DMS153 (cell line): ENCODE measurements at places on chromosomes 16 and 17.

DNA sequence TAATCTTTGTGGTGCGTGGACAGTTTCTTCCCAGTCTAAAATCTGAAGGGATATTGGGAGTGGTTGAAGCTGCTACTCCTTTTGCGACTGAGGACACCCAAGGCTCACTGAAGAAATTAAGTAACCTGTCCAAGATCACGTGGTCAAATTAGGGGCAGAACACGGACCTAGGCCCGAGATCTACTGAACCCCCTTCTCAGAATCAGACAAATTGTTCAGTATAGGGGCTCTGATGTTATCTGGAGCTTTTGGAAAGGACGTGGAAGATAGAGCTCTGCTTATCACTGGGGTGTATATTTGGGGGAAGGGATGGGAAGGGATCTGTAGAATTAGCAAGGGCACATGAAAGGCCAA, 857 bp downstream of the TANGO6 start:
- DNase-seq = no peak

DNA sequence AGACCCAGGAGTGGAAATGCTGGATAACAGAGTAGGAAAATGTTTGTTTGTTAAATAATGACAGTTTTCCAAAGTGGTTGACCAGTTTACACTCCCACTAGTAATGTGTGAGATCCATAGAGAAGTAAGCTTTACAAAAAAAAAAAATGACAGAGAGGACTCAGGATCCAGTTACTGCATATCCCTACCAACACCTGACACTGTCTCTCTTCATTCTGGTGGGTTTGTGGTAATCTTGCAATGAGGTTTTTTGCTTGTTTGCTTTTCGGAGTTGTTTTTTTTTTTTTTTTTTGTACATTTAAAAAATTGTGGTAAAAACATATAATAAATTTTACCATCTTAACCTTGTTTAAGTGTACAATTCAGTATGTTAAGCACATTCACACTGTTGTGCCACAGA, 23.6 kb upstream of the HOXB9 start:
- DNase-seq = no peak

DNA sequence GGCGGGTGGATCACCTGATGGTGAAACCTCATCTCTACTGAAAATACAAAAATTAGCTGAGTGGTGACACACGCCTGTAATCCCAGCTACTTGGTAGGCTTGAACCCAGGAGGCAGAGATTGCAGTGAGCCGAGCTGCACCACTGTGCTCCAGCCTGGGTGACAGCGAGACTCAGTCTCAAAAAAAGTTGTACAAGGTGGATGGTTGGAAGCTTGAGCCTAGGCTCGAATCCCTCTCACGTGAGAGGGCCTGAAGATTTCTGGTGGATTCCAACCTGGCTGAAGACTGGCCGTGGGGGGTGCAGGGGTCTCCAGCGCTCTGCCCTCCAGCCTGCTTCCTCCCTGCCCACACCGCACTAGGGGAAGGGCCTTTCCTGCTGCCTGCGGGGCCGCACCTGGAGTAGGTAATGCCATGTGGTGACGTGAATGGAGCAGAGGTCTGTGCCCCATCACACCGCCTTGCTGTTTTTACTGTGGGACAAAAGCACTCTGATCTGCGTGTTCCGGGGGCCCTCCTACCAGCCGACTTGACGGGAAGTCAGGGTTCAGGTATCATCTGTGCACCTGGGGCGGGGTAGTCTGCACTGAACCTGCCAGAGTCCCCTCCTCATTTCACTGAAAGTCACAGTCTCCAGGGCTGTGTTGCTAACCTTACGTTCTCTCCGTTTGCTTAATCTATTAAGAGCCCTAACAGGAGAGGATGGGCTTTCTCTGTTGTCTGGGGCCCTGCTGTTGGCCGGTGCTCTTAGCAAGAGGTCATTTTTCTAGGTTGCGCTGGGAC, 4.2 kb downstream of the RPL13 start:
- DNase-seq = no peak

DNA sequence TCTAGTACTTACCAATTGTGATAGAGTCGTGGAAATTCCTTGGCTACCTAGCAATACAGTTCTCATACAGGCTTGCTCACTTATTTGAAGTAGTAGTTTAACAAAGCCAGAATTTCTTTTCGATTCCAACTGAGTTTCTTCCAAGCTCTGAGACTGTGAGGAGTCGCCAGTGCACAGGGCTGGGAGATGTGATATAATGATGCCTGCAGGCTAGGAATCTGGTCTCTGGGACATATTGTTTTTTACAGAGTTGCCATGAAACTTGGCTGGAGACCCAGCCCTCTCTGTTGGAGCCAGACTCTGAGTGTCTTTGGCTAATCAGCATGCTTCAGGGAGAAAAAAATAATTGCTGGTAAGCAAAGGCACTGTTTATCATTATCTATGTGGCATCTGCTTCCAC, 698.8 kb upstream of the GOT2 start:
- DNase-seq = no peak

GRCh38 chr17:51050291-51051033, 70.2 kb downstream of the SPAG9 start:
- no peak for DNase-seq

- no peak for DNase-seq
Measured at GRCh38 chr16:89855301-89855945, 18.0 kb upstream of the TCF25 start.

GRCh38 chr17:20028443-20028842, 19.3 kb downstream of the SPECC1 start:
- no peak for DNase-seq

- no peak for DNase-seq
Measured at GRCh38 chr16:55039511-55039910, 108.8 kb downstream of the IRX5 start.

DNA sequence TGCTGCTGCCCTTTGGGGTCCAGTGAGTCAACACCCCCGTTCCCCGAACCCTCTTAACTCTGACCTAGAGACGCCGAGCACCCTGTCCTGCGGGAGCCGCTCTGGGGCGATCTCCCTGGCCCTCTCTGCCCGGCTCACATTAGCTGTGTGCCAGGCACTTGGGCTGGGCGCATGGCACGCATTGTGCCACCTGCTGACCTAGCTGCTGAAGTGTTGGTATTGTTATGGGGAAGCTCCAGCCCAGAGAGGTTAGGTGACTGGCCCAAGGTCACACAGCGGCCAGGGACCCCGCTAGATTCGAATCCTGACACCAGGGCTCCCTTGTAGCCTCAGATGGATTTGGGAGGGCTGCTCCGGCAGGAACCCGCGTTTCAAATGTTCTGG, 1.1 kb downstream of the HSD17B1 start:
- DNase-seq = no peak

- DNase-seq = no peak
Measured at GRCh38 chr17:49600949-49601348, 25.3 kb downstream of the NXPH3 start.

DNA sequence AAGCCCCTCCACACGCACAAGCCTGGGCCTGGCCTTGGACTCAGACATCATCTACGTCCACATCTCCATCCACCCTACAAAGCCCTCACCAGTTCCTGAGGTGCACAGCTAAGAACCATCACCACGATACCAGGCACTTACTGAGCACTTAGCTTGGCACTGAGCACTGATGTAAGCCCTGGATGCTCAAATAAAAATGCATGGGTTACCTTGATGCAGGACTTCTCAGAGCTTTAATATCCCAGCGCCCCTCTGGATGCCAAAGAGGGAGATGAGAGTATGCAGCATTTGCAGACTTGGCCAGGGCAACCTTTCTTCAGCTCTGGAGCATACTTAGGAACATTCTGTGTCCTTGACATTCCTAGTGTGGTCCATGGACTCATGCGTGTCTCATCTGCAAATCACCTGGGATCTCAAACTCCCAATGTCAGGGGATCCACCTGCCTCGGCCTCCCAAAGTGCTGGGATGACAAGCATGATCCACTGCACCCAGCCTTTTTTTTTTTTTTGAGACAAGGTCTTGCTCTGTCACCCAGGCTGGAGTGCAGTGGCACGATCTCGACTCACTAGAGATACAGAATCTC, 69.8 kb downstream of the RAB11FIP4 start:
- no peak for DNase-seq

DNA sequence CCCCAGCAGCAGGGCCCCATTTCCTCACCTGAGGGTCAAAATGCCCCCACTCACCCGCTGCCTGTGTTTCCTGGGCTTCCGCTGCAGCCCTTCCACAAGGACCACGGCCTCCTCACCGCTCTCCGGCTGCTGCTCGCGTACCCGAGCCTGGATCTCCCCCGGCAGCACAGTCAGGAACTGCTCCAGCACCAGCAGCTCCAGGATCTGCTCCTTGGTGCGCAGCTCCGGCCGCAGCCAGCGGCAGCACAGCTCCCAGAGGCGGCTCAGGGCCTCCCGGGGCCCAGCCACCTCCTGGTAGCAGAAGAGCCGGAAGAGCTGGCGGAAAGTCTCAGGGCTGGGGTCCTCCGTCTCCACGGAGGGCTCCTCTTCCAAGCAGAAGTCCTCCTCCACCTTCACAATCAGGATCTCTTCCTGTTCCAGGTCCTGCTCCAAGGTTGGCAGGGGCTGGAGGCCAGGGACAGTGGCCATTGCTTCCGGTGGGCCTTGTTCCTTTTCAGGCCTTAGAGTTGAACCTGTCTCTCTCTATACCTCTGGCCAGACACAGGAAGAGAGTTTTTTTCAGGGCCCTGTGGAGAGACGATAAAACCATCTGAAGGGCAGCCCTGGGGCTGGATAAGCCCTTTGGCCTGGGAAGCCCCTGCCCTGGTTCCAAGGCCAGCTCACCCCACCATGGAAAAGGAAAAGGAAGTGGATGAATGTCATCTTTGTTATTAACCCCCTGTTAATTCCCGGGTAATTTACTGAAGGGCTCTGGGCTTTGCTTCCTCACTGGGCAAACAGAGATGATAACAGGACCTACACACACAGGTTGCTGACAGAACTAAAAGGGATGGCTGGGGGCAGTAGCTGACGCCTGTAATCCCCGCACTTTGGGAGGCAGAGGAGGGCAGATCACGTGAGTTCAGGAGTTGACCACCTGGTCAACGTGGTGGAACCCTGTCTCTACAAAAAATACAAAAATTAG, 1.2 kb downstream of the ZNF500 start:
- DNase-seq = no peak
